ENCODE measurements at places on chromosomes 5 and 9. TPM values are rescaled to one million over a fixed set of nuclear protein-coding genes. Genes with fewer than 3 reads are reported as not detected.
A peak's percentile ranks its signal among the peaks of the same experiment; 100 is the strongest.

Gene SPINK6
- not detected for total RNA-seq

GRCh38 chr5:121862801-121863200, 11.1 kb downstream of the FTMT start:
- no peak for DNase-seq

Gene GFPT2
- total RNA-seq: 27.3 TPM

GRCh38 chr5:130102375-130102774, 198.1 kb downstream of the CHSY3 start:
- no peak for DNase-seq

DNA sequence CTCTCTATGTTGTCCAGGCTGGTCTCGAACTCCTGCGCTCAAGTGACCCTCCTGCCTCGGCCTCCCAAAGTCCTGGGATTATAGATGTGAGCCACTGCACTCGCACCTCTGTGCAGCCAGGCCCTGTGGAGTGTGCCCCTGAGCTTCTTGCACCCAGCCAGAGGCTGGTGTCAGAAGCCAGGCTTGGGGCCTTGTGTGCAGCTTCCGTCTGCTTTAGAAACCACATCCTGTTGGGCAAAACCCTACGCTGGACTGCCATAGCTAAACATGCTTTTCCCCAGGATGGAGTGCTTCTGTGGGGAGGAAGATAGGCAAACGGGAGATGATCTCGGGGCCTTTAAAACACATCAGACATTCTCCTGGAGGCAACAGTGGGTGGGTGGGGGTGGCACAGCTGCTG, 40.1 kb downstream of the PRRT1B start:
- DNase-seq: no peak

GRCh38 chr9:99588747-99589146, 232.9 kb upstream of the NR4A3 start:
- DNase-seq: no peak

GRCh38 chr5:179119415-179120170, 59.4 kb downstream of the ZNF354C start:
- DNase-seq: no peak

DNA sequence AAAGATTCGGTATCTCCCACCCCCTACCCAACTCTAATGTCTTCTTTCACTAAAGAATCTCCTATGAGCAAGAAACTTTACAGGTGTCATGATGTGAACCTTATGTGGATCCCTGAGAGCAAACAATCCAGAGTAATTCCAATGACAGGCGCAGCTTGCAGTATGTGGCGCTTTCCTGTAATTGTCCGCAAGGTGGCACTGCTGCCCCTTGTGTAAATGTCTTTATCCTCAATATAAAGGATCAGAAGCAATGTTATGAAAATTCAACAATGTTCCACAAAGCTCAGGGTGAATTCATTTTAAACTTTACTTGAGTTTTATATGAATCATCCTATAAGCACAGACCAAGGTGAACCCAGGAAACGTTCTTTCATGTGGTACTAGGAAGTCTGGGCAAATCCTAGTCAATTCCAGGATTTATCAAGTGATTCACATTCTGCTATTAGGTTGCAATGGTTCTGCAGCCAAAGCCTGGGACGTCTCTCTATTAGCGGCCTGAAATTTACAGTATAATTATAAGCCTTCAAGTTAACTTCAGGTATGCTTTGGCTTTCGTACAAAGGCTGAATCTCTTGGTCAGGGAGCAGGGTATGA, 113.7 kb downstream of the TRPM6 start:
- peak; percentile 79 for DNase-seq

Gene FGF1
- total RNA-seq: 39.9 TPM

DNA sequence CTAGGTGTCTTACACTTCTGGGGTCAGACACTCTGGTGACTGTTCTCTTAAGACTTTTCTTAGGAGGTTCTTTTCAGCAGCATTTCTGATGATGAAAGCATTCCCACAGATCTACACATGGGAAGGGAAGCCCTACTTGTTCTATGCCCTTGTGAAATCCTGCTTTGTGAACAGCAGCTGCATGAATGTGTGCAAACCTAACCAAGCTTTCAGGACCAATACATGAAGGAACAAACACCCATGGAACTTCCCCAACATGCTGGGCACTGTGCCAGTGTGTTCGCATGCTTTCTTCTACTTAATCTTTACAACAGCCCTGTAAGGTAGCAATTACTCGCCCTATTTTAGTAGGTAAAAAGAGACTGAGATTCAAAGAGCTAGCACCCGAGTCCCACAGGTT, 439.9 kb upstream of the KLF4 start:
- DNase-seq: peak; percentile 57

Gene TXNDC8
- total RNA-seq: not detected

Gene IFNA21
- not detected for total RNA-seq

GRCh38 chr9:72526901-72527800, 5.7 kb downstream of the TMC1 start:
- DNase-seq: peak; percentile 76

DNA sequence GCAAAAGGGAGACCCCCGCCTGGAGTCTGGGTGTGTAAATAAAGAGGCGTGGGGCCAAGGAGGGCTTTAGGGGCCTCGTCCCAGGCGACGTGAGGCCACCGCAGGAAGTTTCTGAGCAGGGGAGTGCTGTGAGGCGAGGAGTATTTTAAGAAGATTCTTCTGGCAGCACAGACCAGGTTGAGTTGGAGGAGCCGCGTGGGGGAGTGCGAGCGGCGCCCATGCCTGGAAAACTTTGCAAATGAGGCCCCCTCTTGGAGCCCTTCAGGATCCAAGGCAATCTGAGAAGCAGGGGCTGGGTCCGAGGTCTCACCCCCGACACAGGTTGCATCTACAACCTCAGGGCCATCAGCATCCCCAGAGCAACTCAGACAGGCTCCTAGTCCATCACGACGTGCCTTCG, 24.3 kb upstream of the CPLX2 start:
- no peak for DNase-seq

GRCh38 chr9:19620326-19620725, 168.5 kb downstream of the SLC24A2 start:
- no peak for DNase-seq

Gene TAF11L10
- not detected for total RNA-seq

All from left cardiac atrium (tissue), 4 donors.